ENCODE measurements at places on chromosomes 2 and 18. TPM values are rescaled to one million over a fixed set of nuclear protein-coding genes. Genes with fewer than 3 reads are reported as not detected.

- DNase-seq: peak; percentile 65
- no peak overlapping the region for H3K4me3 ChIP-seq
- H3K27ac ChIP-seq: no peak overlapping the region
- H3K27me3 ChIP-seq: no peaks in the 10 kb centered on the region
Observed at GRCh38 chr2:168518555-168519066, 62.5 kb downstream of the CERS6 start.

- H3K4me1 ChIP-seq: no peaks in the 10 kb centered on the region
- H3K27ac ChIP-seq: no peak overlapping the region
- no peak overlapping the region for H3K4me3 ChIP-seq
- no peaks in the 10 kb centered on the region for H3K36me3 ChIP-seq
- H3K27me3 ChIP-seq: no peaks in the 10 kb centered on the region
Observed at GRCh38 chr2:199019898-199020507, 437.7 kb downstream of the SATB2 start.

- H3K4me1 ChIP-seq: peaks cover 14% of the 10 kb centered on the region
- H3K36me3 ChIP-seq: no peaks in the 10 kb centered on the region
- no peaks in the 10 kb centered on the region for H3K27me3 ChIP-seq
- H3K27ac ChIP-seq: peak overlapping the region; percentile 13
Observed at GRCh38 chr2:102122115-102122514, 20.4 kb upstream of the IL1R1 start.

DNA sequence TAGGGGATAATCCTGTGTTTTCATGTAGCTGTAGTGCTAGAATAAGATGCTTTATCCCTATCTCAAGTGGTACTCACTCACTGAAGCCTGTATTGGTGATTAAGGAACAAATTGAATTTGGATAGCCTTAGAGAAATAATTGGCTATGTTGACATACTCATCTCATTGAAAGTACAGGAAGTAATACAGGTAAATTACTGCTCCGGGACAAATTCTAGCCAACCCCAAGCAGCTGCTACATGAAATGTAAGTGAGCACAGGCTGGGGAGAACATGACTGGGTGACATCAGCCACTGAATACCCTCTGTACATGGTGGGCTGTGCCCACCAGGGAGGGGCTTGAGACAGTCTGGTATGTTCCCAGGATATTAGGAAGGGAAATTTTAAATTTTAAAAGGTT is 188.4 kb upstream of the RASGRP3 start:
- H3K4me3 ChIP-seq: no peak overlapping the region
- H3K27ac ChIP-seq: no peak overlapping the region
- no peaks in the 10 kb centered on the region for H3K4me1 ChIP-seq
- no peak for DNase-seq
- no peaks in the 10 kb centered on the region for H3K27me3 ChIP-seq

- H3K27ac ChIP-seq: no peak overlapping the region
- no peaks in the 10 kb centered on the region for H3K36me3 ChIP-seq
- no peak for DNase-seq
- no peaks in the 10 kb centered on the region for H3K4me1 ChIP-seq
Observed at GRCh38 chr2:128354726-128355470, 36.2 kb upstream of the HS6ST1 start.

DNA sequence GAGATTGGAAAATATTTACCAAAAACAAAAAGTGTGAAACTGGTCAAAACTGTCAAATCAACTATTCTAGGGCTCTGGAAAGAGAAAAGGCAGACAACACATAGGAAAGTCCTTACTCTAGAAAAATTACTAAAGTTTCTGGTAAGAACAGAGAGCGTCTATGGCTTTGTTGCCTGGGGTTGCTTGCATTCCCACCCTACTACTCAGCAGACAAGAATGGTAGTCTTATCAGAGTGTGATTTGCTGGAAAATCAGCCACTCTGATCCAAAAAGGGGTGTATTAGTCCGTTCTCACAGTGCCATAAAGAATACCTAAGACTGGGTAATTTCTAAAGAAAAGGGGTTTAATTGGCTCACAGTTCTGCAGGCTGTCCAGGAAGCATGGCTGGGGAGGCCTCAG is 50.3 kb upstream of the CDH20 start:
- no peak overlapping the region for H3K4me3 ChIP-seq
- no peaks in the 10 kb centered on the region for H3K27me3 ChIP-seq
- H3K36me3 ChIP-seq: no peaks in the 10 kb centered on the region
- H3K4me1 ChIP-seq: no peaks in the 10 kb centered on the region
- no peak for DNase-seq
- no peak overlapping the region for H3K27ac ChIP-seq

DNA sequence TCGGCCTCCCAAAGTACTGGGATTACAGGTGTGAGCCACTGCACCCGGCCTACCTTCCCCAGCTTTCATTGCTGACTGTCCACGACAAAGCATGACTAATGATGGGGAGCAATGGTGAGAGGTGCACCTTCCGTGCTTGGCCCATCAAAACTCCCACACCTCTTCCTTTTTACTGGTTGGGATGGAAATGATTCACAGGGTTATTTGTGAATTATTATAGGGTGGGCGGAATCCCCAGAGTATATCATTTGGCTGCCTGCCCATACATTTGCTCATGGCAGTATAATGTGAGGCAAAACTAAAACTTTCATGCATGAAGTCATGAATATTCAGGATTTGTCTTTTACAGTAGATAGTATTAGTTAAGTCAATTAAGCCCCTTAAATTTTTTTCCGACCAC is 334.2 kb upstream of the NETO1 start:
- H3K27ac ChIP-seq: no peak overlapping the region
- no peak for DNase-seq
- H3K36me3 ChIP-seq: no peaks in the 10 kb centered on the region
- H3K27me3 ChIP-seq: no peaks in the 10 kb centered on the region
- no peak overlapping the region for H3K4me3 ChIP-seq
- no peaks in the 10 kb centered on the region for H3K4me1 ChIP-seq

DNA sequence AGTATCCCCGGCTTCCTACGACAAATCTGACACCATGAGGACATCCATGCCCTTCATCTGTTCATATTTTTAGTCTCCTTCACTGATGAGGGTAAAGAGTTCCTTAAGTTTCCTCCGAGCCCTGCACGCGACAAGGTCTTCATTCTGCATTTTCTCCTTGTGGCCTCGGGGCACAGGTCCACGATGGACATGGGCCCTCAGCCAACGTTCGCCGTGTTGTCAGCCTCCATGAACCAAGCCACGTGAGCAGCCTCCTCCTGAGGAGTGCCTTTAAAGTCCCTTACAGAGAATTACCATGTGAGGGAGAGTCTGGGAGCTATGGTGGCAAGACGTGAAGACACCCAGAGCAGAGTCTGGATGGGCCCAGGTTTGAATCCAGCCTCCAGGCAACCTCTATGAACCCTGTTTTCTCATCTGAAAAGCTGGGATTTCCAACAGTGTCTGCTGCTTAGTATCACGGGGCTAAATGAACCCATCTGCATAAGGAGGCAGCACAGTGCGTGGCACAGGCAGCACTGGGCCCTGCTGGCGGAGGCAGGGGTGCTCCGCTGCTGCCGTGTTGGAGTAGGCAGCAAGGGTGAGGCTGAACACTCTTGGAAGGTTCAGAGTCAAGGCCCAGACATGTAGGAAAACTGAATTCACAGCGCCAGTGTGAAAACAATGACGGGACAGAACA is 54.1 kb downstream of the EIPR1 start:
- peak overlapping the region; percentile 3 for H3K27ac ChIP-seq
- no peak overlapping the region for H3K4me3 ChIP-seq
- H3K4me1 ChIP-seq: no peaks in the 10 kb centered on the region
- no peaks in the 10 kb centered on the region for H3K27me3 ChIP-seq
- DNase-seq: no peak

DNA sequence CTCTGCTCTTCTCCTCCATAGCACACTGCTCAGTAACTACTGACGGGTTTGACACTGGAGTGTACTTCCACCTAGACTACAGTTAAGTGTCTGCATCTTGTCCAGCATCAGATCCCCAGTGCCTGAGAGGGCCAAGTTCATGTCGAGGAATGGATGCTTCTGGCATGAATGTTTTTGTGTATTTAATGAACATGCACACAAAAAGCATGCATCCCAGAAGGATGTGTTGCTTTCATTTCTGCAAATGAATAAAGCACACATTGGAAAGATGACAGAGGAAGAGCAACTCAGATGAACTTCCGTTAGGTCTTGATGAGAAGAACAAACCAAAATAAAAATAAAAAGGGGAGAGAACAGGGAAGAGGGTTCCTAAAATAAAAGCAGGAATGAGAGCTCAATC is 27.9 kb downstream of the C2orf49 start:
- DNase-seq: no peak
- H3K27ac ChIP-seq: no peak overlapping the region
- no peaks in the 10 kb centered on the region for H3K27me3 ChIP-seq
- no peaks in the 10 kb centered on the region for H3K4me1 ChIP-seq
- peaks cover 3% of the 10 kb centered on the region for H3K36me3 ChIP-seq

DNA sequence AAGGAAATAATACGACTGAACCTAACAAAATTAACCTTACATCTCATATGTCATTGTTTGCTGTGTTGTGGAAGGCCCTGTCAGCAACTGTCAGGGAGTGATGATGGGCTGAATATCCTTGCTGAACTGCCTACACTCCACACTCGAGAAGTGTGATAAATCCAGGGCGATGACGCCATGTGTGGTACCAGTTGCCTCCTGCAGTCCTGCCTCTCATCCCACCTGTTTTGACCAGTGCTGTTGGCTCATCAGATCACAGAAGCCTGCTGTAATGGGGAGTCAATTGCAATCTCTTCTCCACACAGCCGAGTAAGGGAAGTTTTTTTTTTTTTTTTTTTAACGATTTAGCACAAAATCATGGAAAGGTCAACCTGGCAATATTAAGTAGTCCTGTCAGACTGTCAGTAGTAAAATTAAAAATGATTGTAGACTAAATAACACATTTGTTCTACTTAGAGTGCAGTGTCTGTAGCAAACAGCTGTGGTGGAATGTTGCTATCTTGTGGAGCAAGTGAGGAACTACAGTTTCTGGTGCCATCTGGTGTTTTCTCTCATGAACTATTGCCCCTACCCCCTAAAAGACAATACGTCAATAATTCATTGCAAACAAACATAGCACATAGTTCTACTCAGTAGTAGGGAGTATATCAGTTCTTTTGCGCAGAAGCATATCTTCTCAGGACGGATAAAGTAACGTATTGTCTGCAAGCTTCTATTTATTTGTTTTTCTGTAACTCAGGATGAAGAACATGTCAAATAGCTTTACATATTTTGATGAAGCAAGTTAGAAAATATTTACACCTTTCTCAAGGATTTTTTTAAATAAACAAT is 347.6 kb downstream of the CTNNA2 start:
- H3K27ac ChIP-seq: no peak overlapping the region
- no peaks in the 10 kb centered on the region for H3K36me3 ChIP-seq
- no peaks in the 10 kb centered on the region for H3K27me3 ChIP-seq
- peak; percentile 36 for DNase-seq
- H3K4me1 ChIP-seq: no peaks in the 10 kb centered on the region

DNA sequence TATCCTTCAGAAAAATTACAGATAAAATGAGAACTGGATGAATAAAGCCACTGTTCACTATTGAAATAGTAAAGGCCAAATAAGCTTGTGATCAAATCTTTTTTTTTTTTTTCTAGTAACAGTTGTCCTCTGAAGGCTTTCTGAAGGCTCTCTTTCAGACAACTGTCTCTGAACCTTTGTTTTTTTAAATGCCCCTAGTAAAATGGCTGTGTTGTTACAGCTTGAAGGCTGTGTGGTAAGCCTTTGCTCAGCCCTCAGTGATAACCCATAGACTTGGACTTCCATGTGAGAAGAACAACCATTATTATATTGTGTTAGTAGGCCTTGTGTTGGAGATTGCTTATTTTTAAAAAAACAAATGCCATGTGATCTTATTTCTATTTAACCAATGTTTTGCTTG is 17.6 kb downstream of the FMNL2 start:
- no peak overlapping the region for H3K27ac ChIP-seq
- DNase-seq: no peak
- no peaks in the 10 kb centered on the region for H3K36me3 ChIP-seq
- no peaks in the 10 kb centered on the region for H3K4me1 ChIP-seq
- no peaks in the 10 kb centered on the region for H3K27me3 ChIP-seq
- no peak overlapping the region for H3K4me3 ChIP-seq

DNA sequence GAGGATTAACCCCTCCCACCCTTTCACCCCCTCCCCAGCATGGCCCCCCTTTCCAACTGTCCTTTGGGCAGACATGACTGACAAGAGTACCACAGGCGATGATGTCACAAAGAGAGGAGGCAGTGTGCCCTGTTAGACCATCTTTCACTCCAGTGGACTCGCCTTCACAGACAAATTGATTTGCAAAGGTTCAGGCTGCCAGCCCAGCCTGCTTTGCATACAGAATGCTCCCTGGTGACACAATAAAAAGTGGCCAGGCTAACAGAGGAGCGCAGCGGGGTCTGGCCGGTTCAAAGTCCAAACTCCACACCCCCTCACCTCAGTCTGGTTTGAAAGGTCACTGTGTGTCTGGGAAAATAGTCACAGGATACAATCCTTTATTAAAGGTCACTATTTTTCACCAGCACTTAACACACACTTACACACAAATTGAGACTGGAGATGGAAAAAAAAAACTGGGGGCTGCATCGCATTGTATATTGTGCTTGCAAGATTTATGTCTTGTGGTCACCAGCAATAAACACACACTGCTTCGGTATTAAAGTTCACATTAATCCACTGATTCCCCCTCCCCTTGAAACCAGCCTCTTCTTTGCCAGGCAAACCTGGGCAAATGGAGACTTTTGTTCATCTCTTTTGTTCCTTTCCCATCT is 236.9 kb downstream of the BCL11A start:
- H3K4me1 ChIP-seq: peaks cover 5% of the 10 kb centered on the region
- H3K27me3 ChIP-seq: no peaks in the 10 kb centered on the region
- no peak overlapping the region for H3K27ac ChIP-seq
- peak; percentile 77 for DNase-seq
- no peak overlapping the region for H3K4me3 ChIP-seq

GRCh38 chr2:138182250-138182936 is 218.1 kb downstream of the HNMT start:
- H3K4me3 ChIP-seq: no peak overlapping the region
- H3K27me3 ChIP-seq: no peaks in the 10 kb centered on the region
- no peaks in the 10 kb centered on the region for H3K4me1 ChIP-seq
- H3K27ac ChIP-seq: no peak overlapping the region

- no peaks in the 10 kb centered on the region for H3K36me3 ChIP-seq
- H3K27ac ChIP-seq: no peak overlapping the region
- no peaks in the 10 kb centered on the region for H3K27me3 ChIP-seq
- H3K4me1 ChIP-seq: no peaks in the 10 kb centered on the region
- H3K4me3 ChIP-seq: no peak overlapping the region
Observed at GRCh38 chr2:25026008-25026530, 15.8 kb upstream of the EFR3B start.

DNA sequence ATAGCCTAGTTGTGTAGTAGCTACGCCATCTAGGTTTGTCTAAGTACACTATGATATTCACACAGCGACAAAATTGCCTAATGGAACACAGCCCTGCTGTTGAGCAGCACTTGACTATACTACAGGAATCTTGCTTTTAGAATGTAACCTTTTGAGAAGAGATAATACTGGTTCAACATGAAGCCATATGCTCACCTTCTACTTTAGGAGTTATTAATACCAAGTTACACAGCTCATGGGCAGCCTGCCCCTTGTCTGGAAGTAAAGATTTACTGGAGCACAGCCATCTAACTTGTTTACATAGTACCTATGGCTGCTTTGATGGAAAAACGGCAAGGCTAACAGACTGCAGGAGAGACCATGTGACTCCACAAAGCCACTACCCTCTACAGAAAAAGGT is 174.8 kb downstream of the DYM start:
- H3K4me1 ChIP-seq: no peaks in the 10 kb centered on the region
- peaks cover 3% of the 10 kb centered on the region for H3K36me3 ChIP-seq
- H3K4me3 ChIP-seq: no peak overlapping the region

Gene CNTNAP5
- total RNA-seq: 0.50 TPM

Gene TRIM43
- total RNA-seq: not detected

Gene TP53I3
- 45.1 TPM for total RNA-seq

Gene MOGAT1
- total RNA-seq: not detected

Gene HADHA
- total RNA-seq: 135 TPM

Gene POTEI
- total RNA-seq: not detected

Gene LYPD6B
- total RNA-seq: 9.4 TPM
